ENCODE measurements at places on chromosomes 2 and 18.

GRCh38 chr18:41456831-41457230, 498.2 kb upstream of the PIK3C3 start:
- DNase-seq: no peak

GRCh38 chr2:54958717-54959371, 91.4 kb downstream of the RTN4 start:
- no peak for DNase-seq

- no peak for DNase-seq
These were observed 939.2 kb upstream of the NRXN1 start for GRCh38 chr2:51971136-51971535.

DNA sequence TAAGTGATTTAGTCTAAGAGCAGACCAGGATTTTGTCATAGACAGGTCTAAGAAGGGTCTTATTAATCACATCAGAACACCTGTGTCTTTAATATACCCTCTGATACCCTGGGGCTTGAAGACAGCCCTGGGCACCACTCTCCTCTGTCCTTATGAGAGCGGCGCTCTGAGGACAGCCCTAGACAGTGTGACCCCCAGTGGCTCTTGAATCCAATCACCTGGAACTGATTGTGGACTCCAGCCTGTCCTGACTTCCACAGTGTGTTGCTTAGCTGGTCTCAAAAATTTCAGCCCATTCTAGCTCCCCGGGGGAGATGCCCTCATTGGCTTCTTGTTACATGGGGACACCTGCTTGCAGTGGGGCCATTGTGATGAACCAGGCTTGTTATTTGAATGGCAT, 195.8 kb upstream of the SMAD2 start:
- no peak for DNase-seq

GRCh38 chr18:3027370-3027891, 14.5 kb upstream of the LPIN2 start:
- no peak for DNase-seq

GRCh38 chr18:62018759-62019041, 125.9 kb upstream of the RNF152 start:
- no peak for DNase-seq

DNA sequence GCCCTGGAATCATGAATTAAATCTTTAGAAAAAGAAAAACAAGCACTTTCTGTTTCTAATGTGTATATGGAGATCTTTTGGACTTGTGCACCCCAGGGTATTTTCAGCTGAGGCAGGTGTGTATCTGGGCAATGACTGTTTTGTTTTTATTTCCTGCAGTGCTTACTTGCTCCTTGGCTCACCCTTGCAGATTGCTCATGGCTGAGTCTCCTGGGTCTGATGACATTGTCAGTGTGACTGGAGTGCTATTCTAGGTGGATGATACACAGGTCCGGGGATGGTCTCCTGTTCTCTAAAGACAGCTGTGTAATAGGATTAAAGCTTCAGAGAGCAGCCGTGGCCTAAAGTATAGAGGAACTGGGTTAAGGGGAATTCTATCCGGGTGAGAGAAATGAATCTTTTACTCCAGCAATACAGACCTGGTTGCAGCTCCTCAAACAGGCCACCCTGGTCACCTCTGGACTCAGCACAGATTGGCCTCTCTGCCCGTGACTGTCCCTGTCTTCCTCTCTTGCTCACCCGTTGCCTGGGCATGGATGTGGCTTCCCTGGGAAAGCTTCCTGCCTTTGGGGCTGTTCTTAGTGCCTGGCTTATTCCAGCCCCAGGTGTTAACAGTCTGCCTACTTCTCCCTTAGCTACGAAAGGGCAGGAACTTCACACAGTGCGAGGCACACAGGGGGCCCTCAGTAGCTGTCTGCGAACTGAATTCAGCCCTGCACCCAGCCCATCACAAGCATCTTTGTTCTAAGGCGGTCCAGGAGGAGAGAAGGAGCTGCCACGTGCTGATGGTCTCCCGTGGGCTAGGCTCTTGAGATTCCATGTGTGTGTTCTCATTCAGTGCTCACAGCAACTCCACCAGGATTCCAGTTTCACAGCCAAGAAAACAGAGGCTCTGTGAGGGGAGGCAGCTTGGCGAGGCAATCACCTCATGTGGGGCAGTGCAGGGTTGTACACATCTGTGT, 84.3 kb downstream of the ACOXL start:
- DNase-seq: no peak

DNA sequence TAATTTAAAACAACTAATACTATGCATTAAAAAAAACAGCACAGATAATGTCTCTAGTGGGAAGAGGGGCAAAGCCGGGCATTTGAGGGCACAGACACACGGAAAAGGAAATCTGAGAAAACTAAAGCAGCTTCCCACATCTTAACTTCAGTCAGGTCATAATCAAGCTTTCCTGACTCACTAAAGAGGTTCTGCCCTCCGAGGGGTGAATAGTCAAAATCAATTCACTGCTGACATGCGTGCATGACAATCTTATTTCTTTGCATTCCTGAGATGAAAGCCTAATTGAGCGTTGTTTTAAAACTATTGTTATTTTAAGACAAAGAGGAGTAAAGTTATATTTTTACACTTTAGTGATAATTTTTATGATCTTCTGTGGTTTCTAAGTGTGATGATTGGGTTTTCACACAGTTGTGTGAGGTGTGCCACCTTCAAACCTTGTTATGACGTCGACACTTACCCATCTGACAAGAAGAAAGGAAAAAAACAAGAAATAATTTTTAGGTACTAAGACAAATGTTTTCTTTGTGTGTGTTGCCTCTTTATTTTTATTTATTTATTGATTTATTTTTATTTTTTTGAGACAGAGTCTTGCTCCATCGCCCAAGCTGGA, 90.9 kb downstream of the GATA6 start:
- DNase-seq: no peak

- no peak for DNase-seq
These were observed 80.2 kb downstream of the USP40 start for GRCh38 chr2:233486357-233486756.

DNA sequence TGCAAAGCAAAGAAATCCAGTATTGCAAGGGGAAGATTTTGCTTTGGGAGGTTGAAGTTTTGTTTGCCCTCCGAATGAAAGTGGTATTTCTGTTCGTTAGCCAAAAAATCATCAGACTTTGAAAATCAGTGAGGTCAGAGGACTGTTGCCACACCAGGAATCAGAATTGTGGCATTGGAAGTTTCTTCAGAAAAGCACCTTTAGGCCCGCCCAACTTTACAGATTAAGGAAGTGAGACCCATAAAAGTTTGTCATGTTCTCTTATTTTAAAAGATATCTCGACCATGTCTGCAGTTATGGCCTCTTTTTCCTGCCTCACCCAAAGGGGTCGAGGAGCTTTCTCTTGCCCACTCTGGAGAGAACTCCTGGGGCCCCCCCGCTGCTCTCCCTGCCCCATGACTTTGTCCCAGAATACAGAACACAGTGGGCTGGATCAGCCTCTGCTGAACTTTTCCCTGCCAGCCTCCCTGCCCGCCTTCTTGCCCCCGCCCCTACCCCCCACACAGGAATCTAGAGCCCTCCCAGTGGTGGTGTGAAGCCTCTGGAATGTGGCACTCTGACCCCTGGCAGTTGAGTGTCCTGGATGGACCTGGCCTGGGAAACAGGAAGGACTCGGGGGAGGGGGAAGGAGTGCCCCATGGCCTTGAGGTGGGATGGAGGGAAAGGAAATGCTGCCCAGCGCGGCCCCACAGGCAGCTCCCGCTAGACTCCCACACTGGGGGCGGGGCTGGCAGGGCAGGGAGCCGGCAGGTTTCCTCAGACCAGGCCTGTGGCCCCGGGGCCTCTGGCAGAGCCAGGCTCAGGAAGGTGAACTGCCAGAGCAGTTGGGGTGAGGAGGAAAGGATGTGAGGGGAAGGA, 25.3 kb downstream of the CRIM1 start:
- no peak for DNase-seq

- no peak for DNase-seq
These were observed 114.3 kb downstream of the NXPH2 start for GRCh38 chr2:138665937-138666336.

GRCh38 chr2:134170700-134171099, 83.2 kb upstream of the MGAT5 start:
- no peak for DNase-seq

GRCh38 chr2:106956879-106957278, 70.9 kb upstream of the ST6GAL2 start:
- DNase-seq: no peak
